Activated naive CD8-positive, alpha-beta T cell treated with anti-CD3 and anti-CD28 coated beads, Interleukin-2, amount 10 ng/mL, durations not matched to agents 7 days and 5 days (primary cell): ENCODE measurements at places on chromosomes 3 and 15.

DNA sequence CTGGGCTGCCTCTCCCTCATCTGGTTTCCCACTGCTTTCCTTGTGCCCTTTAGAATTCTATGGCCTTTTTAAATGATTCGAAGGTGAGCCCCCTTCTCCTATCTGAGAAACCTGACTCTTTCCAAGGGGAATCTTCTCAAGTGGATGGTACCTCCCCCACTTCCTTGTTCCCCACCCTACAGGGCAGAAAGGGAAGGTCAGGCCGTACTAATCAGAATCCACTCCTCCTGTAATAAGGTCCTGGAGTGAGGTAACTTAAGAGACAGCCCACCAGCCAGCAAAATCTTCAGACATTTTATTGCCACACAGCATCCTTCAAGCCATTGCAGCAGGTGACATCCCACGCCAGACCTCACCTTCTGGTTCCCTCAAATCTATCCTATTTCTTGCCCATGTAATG lies 84.5 kb downstream of the MINAR1 start:
- no peak overlapping the region for H3K27ac ChIP-seq
- no peak for DNase-seq
- no peaks in the 10 kb centered on the region for H3K4me1 ChIP-seq
- H3K36me3 ChIP-seq: no peaks in the 10 kb centered on the region

- no peaks in the 10 kb centered on the region for H3K4me1 ChIP-seq
- no peak for DNase-seq
- H3K27me3 ChIP-seq: no peaks in the 10 kb centered on the region
- H3K4me3 ChIP-seq: no peak overlapping the region
- no peak overlapping the region for H3K27ac ChIP-seq
Measured at GRCh38 chr3:99575683-99576082, 62.7 kb upstream of the COL8A1 start.

GRCh38 chr3:24519368-24520100 lies 24.9 kb upstream of the THRB start:
- no peak overlapping the region for H3K4me3 ChIP-seq
- H3K4me1 ChIP-seq: no peaks in the 10 kb centered on the region
- no peaks in the 10 kb centered on the region for H3K36me3 ChIP-seq
- H3K27ac ChIP-seq: no peak overlapping the region

GRCh38 chr3:160065786-160066185 lies 77.2 kb downstream of the IL12A start:
- no peak for DNase-seq
- no peaks in the 10 kb centered on the region for H3K27me3 ChIP-seq
- H3K4me3 ChIP-seq: no peak overlapping the region
- peaks cover 5% of the 10 kb centered on the region for H3K4me1 ChIP-seq

- H3K36me3 ChIP-seq: no peaks in the 10 kb centered on the region
- H3K4me1 ChIP-seq: peaks cover 5% of the 10 kb centered on the region
- peaks cover 2% of the 10 kb centered on the region for H3K27me3 ChIP-seq
Measured at GRCh38 chr3:186732169-186732766, 15.1 kb downstream of the KNG1 start.

DNA sequence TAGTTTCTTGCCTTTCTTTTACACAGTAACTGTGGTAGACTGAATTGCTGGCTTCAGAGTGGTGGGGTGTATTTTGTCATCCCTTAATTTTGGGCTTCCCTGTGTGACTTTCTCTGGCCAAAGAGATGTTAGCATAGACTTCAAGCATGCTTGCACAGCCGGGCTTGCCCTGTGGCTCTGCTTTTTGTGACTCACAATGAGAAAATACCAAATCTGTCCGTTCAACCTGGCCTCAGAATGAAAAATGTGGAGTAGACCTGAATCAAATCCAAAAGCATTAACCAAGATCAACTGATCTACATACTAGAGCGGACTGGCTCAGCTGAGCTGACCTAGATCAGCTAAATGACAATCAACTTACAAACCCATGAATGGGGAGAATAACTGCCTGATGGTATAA lies 51.4 kb downstream of the PLAAT1 start:
- H3K27ac ChIP-seq: no peak overlapping the region
- H3K4me3 ChIP-seq: no peak overlapping the region
- no peak for DNase-seq
- no peaks in the 10 kb centered on the region for H3K27me3 ChIP-seq
- no peaks in the 10 kb centered on the region for H3K4me1 ChIP-seq

DNA sequence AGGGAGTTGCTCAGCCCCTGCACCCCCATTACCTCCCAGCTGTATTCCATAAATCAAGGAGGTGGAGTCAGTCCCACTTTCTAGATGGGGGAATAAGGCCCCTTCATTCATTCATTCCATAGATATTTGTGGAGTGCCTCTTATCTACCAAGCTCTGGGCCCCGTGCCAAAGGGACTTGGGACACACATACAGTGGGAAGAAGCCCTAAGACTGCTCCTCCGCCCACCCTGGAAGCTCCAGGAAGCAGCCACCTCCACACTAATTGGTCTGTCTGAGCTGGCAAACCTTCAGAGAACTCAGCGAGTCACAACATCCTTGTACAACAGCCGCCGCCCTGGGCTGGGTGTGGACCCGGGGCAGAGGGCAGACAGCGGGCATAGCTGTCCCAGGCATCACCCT lies 6.4 kb downstream of the STRA6 start:
- no peaks in the 10 kb centered on the region for H3K36me3 ChIP-seq
- no peak overlapping the region for H3K27ac ChIP-seq
- peaks cover 2% of the 10 kb centered on the region for H3K4me1 ChIP-seq
- peaks cover 8% of the 10 kb centered on the region for H3K27me3 ChIP-seq

DNA sequence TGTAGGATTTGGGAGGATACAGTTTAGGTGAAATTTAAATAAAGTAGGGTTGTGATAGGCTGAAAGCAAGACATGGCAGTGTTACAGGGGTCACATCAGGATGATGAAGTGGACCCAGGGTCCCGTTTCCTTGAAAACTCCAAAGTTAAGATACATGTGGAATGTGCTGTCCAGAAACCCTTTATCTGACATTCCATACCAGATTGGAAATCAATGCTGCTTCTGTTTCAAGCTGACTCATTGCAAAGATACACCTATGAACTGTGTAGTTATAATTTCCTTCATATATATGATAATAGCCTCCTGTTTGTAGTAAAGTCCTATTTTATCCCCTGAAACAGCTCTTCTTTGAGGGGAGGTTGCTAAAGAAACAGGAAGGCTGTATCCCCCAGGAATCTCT lies 71.0 kb upstream of the NR2E3 start:
- no peaks in the 10 kb centered on the region for H3K36me3 ChIP-seq
- no peaks in the 10 kb centered on the region for H3K27me3 ChIP-seq
- DNase-seq: no peak
- no peak overlapping the region for H3K27ac ChIP-seq
